ENCODE measurements at places on chromosomes 1 and 21.
A peak's percentile ranks its signal among the peaks of the same experiment; 100 is the strongest.

DNA sequence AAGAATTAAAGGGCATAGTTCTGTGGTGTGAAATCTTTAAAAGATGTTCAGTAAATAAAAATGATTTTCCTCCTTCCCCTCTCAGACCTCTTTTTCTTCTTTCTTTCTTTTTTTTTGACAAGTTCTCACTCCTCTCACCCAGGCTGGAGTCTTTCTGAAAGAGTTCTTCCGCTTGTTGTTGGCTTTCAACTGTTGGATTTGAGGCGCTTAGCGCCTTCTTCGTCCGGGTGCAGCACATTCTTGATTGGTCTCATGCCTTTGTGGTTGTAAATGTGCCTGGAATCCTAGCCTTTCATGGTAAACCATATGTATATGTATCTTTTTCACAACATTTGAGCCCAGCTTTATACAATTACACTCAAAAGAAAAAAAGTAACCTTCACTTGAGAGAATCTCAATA lies 980 bp upstream of the METTL18 start:
- DNase-seq: peak; percentile 1

GRCh38 chr1:244801246-244801645 lies 34.2 kb upstream of the COX20 start:
- no peak for DNase-seq

DNA sequence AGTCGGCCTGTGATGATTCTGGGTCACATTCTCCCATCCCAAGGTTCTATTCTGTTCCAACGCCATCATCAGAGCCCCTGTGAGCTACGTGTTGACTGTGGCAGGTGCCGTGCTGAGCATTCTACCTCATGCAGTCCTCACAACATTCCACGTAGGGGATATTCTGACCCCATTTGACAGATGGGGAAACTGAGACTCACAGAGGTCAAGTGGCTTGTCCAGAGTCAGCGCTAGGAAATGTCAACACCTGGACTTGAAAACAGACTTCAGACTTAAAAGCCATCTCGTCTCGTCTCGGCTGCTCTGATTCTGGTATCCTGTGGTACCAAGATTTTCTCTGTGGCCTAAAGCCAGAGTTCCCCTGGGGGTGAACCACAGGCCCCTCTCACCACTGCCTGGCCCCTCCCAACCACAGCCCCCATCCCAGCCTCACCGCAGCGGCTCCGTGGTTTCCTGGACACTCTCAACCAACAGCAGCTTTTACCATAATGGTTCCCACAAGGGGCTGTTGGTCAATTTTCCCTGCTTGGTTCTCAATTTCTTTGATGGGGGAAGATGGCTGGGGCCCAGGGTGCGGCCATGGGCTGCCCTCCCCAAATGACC lies 39.6 kb downstream of the SDC3 start:
- DNase-seq: no peak

DNA sequence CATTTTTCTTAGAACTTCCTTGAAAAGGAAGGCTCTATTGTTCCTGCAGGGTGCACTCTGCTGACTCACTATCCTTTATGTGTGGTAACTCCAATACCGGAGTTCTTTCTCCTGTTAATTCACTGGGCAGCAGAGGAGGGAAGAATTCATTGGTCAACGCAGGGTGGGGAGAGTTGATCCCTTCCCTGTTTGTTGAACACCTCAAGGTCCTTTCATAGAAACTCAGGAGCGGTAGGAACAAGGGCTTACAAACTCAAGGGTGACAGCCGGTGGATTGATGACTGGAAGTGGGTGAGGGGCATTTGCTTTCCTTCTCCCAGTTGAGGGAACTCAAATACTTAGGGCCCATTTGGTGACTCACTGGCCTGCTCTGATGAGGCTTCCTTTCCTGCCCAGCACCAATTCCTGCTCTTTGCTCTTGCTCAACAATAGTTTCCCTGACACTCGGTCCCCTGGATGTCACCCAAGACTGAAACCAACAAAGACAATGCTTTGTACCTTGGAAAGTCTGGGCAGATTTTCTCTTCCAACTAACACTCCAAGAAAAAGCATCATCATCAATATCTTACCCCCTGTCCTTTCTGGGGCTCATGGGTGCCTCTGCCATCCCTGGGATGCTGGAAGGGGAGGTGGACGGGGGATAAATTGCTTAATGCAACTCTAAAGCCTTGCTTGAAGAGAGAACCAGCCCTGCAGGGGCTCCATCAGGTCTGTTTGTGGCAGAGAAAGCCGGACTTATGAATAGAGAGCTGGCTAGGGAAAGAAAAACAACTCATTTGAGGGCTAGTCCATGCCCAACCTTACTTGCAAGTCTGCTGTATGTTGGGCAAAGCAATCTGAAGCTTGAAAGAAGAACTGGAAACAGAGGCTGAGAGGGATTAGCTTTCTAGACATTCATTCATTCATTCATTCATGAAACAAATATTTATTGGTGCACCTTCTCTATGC lies 9.3 kb downstream of the SLC26A9 start:
- no peak for DNase-seq

DNA sequence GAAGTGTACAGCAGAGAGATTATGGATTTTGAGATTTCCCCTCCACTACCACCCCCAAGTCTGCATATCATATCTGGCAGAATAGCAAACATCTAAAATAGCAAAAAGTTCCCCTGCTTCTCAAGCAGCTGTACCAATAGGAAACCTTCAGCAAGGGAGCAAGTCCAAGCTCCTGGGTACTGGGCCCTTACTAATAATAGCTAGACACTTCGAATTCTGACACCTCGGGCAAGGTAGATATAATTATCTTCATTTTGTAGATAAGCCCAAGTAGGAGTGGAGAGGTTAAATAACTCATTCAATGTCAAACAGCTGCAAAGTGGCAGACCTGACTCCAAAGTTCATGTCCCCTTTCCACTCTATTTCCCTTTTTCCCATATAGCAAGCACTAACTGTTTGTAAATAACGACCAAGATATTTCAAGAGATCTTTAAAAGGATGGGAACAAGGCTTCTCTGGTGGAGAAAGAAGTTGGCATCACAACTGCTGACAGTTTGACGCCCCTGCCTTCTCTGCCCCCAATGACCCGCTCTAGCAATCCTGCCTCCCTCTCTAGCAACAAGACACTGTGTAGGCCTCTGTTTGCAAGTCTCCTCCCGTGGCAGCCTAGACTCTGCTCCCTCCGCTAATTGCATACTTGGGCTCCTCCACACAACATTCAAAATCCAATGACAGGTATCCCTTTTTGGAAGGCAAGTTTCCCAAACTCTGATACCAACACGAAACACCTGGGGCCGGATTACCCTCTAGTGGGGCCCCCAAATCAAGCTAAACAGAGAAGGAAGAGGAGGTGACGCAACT lies 18.7 kb upstream of the ADAR start:
- DNase-seq: no peak

DNA sequence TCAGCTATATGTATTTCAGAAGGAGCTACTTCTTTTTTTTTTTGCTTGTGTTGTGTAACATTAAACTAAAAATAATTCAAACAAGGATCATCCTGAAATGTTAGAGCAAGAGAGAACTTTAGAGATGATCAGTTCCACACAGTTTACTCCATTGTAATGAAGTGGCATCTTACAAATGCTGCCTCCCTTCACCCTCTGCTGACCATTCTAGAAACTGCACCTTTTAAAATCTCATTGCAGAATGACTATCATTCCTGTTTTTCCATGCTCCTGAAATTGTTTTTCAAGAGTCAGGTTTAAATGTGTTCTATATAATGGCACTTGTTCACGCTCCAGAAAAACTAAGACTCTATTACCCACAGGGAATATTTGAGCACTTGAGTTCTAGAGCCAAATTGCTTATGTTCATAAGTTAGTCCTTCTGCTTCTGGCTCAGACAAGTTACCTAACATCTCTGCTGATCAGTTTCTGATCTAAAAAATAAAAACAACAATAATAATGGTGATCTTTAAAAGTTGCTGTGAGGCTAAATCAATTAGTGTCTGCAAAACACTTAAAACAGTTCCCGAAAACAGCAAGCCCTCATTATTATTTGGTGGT lies 21.5 kb upstream of the SLC44A5 start:
- peak; percentile 53 for DNase-seq

GRCh38 chr1:147618077-147618569 lies 52.2 kb downstream of the ACP6 start:
- DNase-seq: no peak

- DNase-seq: no peak
These were observed 28.6 kb upstream of the LRRC3 start for GRCh38 chr21:44426663-44427191.

GRCh38 chr1:201015551-201016091 lies 7.9 kb downstream of the KIF21B start:
- DNase-seq: peak; percentile 18

DNA sequence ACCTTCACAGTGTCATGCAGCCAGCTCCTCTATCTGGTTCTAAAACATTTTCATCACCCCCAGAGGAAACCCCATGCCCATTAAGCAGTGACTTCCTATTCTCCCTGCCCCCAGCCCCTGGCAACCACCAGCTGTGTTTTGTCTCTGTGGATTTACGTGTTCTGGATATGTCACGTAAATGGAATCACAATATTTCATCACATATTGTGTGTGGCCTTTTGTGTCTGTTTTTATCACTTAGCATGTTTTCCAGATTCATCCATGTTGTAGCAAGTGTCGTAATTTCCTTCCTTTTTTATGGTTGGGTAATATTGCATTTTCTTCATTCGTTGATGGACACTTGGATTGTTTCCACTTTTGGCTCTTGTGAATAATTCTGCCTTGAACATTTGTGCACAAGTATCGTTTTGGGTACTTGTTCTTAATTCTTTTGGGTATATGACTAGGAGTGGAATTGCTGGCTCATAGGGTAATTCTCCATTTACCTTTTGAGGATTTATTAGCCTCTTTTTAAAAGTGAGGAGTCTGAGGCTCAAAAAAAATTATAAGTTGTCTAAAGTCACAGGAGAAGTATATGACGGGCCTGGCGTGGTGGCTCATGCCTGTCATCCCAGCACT lies 127.0 kb downstream of the MRPS6 start:
- DNase-seq: no peak

DNA sequence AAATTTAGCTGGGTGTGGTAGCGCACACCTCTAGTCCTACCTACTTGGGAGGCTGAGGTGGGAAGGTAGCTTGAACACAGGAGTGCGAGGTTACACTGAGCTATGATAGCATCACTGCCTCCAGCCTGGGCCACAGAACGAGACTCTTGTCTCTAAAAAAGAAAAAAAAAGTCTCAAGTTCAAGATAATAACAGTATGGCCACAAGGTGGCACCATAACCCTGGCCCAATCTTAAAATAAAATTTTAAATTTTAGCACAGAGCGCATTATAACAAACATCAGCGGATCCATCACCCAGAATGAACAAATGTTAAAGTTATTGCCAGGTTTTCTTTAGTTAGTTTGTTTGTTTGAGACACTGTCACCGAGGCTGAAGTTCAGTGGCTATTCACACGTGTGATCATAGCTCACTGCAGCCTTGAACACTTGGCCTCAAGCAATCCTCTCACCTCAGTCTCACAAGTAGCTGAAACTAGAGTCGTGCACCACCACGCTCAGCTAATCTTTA lies 2.9 kb upstream of the HTR6 start:
- DNase-seq: peak; percentile 60

DNA sequence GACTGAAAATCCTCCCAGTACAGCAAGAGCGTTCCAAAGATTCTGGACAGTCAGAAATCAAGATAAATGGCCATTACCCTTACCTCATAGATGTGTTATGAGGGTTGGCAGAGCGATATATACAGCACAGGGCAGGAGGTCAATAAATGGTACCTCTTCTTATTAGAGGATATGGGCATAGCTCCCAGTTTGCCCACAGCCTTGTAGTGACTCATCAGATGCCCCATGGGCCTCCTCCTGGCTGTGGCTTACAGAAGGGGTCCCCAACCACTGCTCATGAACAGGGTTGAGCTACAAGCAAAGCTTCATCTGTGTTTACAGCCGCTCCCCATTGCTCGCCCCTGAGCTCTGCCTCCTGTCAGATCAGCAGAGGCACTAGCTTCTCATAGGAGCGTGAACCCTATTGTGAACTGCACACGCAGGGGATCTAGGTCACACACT lies 7.3 kb upstream of the IFNGR2 start:
- peak; percentile 79 for DNase-seq

Data from retina (tissue), 1 donor.